Activated CD8-positive, alpha-beta memory T cell treated with anti-CD3 and anti-CD28 coated beads for 4 hours (primary cell): ENCODE measurements at places on chromosomes 2 and 18.

GRCh38 chr2:96888072-96889011 lies 18.5 kb upstream of the SEMA4C start:
- DNase-seq: no peak

DNA sequence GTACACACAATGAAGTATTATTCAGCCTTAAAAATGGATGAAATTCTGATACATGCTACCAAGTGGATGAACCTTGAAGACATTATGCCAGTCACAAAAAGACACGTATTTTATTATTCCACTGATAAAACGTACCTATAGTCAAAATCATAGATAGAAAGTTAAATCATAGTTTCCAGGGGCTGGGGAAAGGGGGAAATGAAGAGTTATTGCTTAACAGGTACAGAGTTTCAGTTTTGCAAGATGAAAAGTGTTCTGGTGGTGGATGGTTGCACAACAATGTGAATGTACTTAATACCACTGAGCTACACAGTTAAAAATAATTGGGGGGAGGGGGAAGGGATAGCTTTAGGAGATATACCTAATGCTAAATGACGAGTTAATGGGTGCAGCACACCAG lies 279.0 kb upstream of the STON1 start:
- DNase-seq: no peak

- DNase-seq: no peak
Observed at GRCh38 chr2:106664669-106665068, 177.5 kb downstream of the CD8B2 start.

DNA sequence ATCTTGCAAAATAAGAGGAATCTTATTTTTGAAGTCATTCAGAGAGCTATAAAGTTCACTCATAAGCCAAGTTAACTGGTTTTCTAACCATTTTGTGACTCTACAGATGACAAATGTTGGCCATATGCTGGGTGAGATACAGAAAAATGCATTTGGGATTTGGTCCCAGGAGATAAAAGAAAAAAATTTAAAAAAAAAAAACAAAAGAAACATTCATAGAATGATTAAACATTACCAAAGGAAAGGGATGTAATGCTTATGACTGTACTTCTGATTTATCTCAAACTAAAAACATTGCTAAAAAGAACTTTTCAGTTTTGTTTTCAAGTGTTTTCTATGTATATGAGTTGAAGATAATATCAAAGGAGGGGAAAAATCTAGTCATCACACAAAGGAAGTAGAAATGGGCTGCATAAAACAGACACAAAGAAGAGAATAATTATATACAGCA lies 43.1 kb downstream of the PELI1 start:
- no peak for DNase-seq

DNA sequence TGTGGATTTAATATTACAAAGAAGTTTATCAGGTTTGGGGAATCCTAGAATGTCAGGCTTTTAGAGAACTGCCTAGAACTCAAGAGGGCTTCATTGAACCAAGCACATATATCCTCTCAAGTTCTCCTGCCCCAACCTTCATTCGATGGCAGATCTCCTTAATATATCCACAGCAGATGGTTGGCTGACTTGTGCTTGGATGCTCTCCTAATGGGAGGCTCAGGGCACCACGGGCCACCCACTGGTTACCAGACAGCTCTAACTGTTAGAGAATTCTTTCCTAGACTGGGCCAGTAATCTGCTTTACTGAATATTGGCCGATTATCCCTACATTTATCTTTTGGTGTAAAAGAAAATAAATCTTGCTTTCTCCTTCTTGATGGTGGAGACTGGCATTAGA lies 87.2 kb upstream of the ATP8B1 start:
- no peak for DNase-seq

GRCh38 chr2:220075835-220076234 lies 448.4 kb downstream of the SLC4A3 start:
- DNase-seq: no peak

DNA sequence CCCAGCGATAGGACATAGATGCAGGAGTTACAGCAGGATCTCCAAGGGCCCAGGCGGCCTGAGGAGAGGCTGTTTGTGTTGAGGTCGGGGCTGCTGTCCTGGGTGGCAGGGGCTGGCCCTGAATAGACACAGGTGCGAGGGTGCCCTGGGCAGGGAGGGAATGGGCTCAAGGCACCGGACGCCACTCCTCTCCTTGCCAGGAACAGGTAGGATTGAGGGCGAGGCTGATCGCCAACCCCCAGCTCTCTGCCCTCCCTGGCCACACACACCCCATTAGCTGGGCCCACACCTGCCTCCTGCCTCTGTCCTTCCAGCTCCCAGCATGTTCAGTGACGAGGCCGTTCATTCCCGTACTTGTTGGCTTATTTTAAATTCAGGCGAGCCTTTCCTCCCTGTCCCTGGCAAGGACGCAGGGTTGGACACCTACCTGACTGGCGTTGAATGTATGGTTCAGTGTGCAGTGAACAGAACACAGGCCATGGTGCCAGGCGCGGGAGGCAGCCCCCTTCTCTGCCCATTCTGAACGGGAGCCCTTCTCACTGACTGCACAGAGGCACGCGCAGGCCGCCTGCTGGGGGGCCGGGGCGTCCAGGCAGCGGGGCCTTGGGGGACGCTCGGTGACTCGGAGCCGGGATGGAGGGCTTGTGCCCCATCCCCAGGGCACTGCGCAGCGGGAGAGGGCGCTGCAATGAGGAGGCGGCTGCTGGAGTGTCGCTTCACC lies 41.3 kb upstream of the SNED1 start:
- DNase-seq: no peak

GRCh38 chr2:191050640-191050987 lies 36.6 kb upstream of the STAT1 start:
- DNase-seq: no peak

- no peak for DNase-seq
Observed at GRCh38 chr2:119683074-119683712, 4.2 kb downstream of the TMEM177 start.

DNA sequence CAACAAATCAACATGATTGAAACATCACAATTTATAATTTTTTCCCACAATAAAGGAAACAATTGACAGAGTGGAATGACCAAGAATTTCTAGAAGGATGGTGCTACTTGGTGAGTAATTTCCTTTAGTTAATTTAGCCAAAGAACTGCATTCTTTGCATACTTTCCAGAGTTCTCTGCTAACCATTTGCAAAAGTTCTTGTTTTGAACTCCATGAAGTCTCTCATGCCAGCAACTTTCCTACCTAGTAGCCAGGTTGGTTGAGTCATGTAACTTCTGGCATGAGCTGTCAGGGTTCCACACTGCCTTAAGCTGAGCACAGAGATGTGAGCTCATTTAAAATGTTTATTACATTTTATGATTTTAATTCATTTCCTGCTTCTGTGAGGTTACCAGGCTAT lies 539.6 kb downstream of the PID1 start:
- no peak for DNase-seq

DNA sequence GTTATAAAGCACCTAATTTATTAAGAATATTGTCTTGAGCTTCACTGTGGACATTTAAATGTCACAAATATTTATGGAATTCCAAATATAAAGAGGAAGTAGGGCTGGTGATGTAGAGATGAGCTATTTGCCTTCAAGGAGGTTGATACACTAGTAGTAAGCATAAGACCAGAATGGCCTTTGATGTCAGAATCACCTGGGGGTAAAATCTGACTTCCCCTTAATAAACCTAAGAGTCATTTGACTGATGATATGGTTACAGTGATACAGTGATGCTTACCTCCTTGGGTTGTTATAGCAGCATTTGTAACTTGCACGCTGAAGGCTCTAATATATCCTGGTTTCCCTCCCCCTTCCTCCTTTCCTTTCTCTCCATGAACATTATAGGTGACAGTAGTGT lies 143.7 kb downstream of the CERS6 start:
- DNase-seq: no peak

DNA sequence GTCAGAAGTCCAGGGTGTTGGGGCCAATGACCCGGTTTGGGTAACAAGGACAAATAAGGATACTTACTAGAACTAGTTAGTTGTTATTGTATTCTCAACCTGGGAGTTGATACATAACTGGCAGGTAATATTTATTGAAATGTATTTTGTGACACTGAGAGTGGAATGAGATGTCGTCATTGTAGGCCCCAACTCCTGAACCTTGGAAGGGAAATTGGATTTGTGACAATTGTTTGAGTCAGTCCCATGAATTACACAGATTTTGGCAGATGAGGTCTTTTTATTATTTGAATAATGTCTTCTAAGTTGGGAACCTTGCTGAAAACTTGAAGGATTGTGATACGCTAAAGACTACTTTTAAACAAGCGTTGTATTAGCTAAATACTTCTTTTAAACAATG lies 5.1 kb downstream of the TIMM21 start:
- DNase-seq: no peak

DNA sequence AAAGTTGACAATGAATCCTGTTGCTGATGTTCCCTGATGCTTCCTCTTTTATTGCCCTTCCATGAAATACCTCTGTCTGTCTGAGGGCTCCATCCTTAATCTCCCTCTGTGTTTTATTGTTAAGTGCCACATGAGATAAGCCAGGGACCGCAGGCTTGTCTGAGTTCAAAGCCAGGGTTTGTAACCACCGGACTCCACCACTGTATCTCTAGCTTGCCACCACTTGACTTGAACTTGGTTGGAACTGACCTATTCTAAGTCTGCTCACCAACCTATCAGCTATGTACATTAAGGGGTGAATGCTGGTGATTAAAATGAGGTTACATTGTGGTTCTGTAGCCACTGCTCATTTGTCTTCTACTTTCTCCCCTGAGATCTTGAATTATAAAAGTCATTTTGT lies 328.5 kb upstream of the ZEB2 start:
- no peak for DNase-seq

DNA sequence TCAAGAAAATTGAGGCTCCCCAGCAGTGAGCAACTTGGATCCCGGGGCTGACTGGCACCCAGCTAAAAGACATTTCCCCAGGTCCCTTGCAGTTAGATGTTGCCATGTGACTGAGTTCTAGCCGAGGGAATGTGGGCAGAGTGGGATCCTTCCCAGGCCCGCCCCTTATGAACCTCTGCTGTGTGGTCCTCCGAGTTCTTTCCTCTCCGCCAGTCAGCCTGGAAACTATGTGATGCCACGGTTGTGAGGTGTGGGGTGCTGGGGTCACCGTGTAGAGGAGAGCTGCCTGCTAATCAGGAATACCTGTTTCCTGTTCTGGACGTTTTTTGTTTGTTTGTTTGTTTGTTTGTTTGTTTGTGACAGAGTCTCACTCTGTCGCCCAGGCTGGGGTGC lies 45.5 kb downstream of the TMEM37 start:
- DNase-seq: no peak

- no peak for DNase-seq
Observed at GRCh38 chr18:59272221-59272888, 899 bp downstream of the RAX start.

DNA sequence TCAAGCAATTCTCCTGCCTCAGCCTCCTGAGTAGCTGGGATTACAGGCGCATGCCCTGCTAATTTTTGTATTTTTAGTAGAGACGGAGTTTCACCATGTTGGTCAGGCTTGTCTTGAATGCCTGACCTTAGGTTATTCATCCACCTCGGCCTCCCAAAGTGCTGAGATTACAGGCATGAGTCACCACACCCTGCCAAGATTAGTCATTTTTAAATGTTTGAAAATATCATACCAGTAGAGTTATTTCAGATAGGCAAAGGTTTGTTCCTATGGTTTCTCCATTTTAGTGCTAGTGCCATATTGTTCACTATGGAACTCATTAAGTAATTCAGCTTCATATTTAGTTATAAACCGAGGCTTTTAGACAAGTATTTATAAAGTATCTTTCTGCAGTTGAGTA lies 52.3 kb downstream of the HIBCH start:
- DNase-seq: no peak

- no peak for DNase-seq
Observed at GRCh38 chr2:234963773-234964615, 12.2 kb downstream of the SH3BP4 start.

GRCh38 chr2:2874805-2875204 lies 502.8 kb downstream of the EIPR1 start:
- no peak for DNase-seq

GRCh38 chr2:102737431-102737830 lies 24.4 kb upstream of the TMEM182 start:
- no peak for DNase-seq

- DNase-seq: no peak
Observed at GRCh38 chr2:166768393-166769123, 119.7 kb upstream of the XIRP2 start.

- DNase-seq: no peak
Observed at GRCh38 chr2:29485631-29486030, 370.4 kb downstream of the CLIP4 start.

DNA sequence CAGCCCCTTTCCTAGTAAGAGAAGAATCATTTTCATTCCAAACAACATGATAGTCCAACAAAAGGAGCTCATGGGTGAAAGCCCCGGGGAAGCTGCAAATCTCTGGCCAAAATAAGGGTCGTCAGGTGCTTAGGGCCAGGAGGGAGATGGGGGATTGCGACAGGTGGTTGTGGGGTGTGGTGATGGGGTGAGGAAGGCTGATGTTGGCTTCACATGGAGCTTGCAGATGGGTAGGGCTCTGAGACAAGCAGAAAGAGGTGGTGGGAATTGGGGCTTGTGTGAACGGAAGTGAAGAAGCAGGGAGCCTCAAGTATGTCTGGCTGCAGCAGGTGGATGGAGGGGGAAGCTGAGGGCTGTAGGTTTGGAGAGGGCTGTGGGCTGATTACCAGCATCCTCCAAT lies 126.1 kb downstream of the CLIP4 start:
- no peak for DNase-seq

DNA sequence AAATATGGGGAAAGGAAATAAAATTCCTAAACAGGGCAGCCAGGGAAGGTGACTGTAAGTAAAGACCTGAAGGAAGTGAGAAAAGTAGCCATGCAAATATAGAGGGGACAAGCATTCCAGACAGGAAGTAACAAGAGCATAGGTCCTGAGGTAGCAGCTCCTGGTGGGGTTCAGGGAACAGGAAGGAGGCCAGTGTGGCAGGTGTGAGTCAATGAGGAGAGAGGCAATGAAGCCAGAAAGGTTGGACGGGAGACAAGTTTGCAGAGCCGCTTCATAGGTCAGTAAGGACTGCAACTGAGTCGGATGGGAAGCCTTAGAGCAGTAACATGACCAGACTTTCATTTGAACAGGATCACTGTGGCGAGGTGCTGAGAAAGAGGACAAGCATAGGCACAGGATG lies 150.9 kb downstream of the METTL4 start:
- no peak for DNase-seq

DNA sequence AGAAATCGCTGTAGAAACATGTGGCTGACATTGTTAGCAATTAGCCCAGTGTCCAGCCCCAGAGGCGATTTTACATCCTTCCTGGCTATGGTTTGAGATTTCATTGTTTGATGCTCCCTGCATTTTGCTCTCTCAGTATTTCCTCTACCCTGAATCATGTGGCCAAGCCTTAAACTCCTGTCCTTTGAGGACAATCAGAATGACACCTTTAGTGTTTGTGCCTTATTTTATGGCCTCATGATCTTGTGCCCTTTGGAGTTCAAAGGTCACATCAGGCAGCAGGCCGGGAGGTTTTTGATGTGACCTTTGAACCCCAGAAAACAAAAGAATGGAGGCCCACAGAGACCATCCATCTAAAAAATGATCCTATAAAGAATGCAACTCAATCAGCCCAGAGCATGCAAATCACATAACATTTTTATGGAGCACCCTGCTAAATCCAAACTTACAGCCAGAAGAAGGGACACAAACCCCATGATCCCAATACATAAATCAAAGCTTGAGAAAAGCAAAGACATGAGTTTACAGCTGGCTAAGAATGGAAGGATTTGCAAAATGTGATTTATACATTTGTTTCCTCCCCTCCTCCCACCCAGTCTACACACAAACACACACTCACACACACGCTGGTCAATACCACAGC lies 52.5 kb downstream of the FECH start:
- DNase-seq: no peak

GRCh38 chr2:191945623-191946022 lies 98.7 kb upstream of the CAVIN2 start:
- DNase-seq: no peak

- DNase-seq: no peak
Observed at GRCh38 chr2:241852116-241852980, 6.3 kb downstream of the PDCD1 start.
